Foreskin keratinocyte (primary cell): ENCODE measurements at places on chromosomes 2 and 18. TPM values are rescaled to one million over a fixed set of nuclear protein-coding genes. Genes with fewer than 3 reads are reported as not detected.

GRCh38 chr2:65169760-65170136, 39.8 kb upstream of the RAB1A start:
- no peak for DNase-seq

- DNase-seq, result no peak
Observed at GRCh38 chr2:85183076-85183475, 49.9 kb downstream of the TCF7L1 start.

FBXO41 gene
- polyA plus RNA-seq, result 2.6 and 2.7 TPM in 2 replicates

GRCh38 chr2:42459296-42459695, 34.5 kb downstream of the KCNG3 start:
- DNase-seq, result no peak

GRCh38 chr2:8418721-8419120, 263.1 kb upstream of the ID2 start:
- DNase-seq, result no peak

CFAP210 gene
- 0.18 TPM in 1 of 2 replicates, not detected in the other for polyA plus RNA-seq

DNA sequence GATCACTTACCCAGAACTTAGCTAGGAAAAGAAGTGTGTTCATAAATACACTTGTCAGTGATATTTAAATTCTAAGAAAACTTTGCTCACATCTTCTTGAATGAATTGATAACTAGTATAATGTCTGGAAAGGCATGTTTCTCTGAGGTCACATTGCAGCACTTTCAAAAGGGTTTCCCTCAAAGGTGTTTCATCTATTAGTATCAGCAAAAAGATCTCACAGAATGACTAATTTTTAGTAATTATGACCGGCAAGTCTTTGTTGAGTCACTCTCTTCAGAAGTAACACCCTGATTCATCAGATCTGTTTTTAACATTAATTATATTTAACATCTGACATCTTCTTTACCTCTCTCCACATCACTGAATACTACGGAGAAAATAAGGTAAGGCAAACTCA, 222.3 kb downstream of the IKZF2 start:
- no peak for DNase-seq

PIK3C3 gene
- polyA plus RNA-seq, result 24.9 and 25.8 TPM in 2 replicates

TUBB8B gene
- 0.43 and 0.46 TPM in 2 replicates for polyA plus RNA-seq

DNA sequence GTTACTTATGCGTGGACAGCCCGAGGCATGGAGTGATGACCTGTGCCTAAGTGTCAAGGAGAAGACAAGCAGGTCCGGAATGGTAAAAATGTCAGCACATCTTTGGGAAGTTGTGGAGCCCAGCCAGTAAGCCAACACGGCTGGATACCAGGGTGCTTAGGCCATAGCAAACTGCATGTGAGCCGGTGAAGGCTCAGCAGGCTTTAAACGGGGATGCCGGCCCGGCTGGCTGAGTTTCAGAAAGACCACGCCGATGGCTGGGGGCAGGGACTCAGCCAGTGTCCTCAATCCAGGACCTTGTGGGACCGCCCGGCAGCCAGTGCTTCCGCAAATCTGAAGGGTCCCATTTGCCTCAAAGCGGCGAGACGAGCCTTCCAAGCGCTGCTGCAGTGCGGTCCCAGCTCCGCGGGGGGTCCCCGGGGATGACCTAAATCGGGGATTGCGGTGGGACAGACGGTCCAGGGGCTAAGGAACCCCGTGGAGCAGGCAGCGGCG, 946 bp upstream of the AGAP1 start:
- no peak for DNase-seq

- peak; percentile 64 for DNase-seq
Observed at GRCh38 chr2:150625303-150625702, 137.8 kb upstream of the RND3 start.

DNA sequence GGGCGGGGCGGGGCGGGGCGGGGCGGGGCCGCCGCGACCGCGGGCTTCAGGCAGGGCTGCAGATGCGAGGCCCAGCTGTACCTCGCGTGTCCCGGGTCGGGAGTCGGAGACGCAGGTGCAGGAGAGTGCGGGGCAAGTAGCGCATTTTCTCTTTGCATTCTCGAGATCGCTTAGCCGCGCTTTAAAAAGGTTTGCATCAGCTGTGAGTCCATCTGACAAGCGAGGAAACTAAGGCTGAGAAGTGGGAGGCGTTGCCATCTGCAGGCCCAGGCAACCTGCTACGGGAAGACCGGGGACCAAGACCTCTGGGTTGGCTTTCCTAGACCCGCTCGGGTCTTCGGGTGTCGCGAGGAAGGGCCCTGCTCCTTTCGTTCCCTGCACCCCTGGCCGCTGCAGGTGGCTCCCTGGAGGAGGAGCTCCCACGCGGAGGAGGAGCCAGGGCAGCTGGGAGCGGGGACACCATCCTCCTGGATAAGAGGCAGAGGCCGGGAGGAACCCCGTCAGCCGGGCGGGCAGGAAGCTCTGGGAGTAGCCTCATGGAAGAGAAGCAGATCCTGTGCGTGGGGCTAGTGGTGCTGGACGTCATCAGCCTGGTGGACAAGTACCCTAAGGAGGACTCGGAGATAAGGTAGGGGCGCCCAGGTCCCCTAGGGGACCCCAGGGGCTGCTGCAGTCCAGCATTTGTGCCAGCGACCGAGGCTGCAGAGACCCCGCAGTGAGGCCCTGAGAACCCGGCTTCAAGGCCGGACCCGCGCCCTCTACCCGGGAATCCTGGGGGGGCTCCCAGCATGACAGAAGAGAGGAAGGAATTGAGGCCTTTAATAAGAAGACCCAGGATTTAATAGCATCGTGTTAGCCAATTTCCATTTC, at the start of gene KHK:
KHK (plus strand) TSS at position 49 of the 870 bp plus-strand sequence; CDS start at position 537, 488 bp downstream.
- no peak for DNase-seq

ZSWIM2 gene
- polyA plus RNA-seq, result not detected in 2 replicates

DNA sequence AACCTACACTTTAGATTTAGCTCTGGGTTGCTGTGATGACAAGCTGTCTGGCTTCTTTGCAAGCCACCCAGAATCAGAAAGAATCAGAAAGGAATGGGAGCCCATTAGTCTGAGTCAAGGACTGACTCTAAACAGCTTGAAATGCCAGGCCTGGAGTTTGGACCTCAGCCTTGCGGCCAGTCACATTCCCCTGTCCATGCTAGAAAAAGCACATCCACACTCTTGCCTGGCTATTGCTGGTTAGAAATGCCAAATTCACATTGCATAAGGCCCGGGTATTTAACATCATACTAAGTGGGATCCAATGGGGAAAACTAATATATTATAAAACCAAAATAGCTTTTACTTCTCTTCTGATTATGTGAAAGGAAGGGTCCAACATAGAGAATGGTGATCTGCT, 756.8 kb upstream of the KLHL29 start:
- DNase-seq, result no peak

DNA sequence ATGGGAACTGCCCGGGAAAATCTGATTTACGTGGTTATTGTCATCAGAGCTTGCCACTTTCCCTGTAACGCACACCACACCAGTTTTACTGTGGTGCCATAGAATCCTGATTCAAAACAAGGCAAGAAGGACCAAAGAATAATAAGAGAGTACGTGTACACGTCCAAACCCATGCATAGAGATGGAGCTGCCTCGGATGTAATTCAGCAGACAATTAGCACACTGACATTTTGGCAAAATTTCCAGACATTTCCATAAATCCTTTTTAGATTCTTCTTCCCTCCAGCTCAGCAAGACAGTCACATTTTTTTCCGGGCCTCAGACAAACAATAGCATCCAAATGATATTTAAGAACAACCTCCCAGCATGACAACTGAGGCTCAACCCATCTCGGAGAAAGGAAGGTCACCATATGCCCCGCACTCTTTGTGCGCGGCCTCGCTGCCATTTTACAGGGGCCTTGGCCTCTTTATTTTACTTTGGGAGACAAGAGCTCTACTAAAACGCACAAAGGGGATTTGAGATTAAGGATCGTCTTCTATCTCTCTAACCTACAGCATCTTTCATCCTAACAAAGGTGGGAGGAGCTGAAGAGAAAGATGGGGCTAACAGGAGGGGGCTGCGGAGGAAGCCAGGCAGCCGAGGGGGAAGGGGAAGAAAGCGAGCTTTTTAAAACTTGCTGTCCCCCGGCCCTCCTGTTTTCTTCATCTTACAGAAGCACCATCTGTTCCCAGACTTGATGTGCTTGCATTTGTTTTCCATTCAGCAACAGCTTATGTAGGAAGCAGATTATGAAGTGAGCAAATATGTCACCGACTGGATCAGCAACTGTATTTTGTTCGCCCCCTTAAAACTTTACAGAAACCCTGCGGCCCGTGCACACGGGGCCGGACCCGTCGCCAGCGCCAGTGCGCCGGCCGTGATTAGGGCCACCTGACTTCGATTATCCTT, 61.0 kb downstream of the CDCA7 start:
- DNase-seq, result no peak

- DNase-seq, result no peak
Observed at GRCh38 chr18:3180325-3180724, 39.4 kb downstream of the MYOM1 start.

GRCh38 chr2:237196409-237196808, 110.7 kb downstream of the COPS8 start:
- no peak for DNase-seq

PRKD3 gene
- 5.6 and 7.1 TPM in 2 replicates for polyA plus RNA-seq
